ENCODE measurements at places on chromosomes 1 and 21.

DNA sequence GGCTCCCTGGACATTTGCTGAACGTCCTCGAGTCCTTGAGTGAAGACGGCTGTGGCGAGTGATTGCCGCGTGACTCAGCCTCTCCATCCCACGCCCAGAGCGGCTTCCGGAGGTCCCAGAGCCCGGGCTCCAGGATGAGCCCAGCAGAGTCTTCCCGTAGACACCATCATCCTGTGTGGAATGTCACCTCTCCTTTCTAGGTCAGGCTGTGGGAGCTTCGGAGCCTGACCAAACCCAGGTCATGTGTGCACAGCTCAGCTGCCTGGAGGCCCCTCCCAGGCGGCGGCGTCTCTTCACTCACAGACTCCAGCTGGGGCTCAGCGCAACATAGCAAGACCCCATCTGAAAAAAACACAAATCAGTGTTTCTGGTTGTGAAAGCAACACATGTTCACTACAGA is 38.2 kb downstream of the PRKCZ start:
- no peak for DNase-seq

GRCh38 chr1:117642963-117643362 is 37.1 kb downstream of the TENT5C start:
- DNase-seq = no peak

- DNase-seq = no peak
Observed at GRCh38 chr1:233253231-233253831, 42.2 kb downstream of the PCNX2 start.

DNA sequence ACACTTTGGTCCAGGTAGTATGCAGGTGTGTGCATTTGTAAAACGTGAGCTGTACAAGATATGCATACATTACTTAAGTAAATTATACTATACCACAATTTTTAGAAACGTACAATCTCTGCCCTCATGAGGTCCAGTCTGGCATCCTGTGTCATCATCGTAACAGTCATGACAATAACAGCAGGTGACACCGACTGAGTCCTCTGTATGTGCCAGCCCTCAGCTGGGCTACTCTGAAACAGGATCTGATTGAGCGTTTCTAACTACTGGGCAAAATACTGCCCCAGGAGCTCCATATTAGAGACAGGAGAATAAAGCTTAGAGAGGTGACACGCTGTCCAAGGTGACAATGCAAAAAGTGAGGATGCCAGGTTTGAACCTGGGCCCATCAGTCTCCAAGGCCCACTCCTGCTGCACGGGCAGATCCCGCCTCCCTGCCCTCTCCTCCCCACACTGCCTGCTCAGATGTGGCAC is 47.2 kb upstream of the ECE1 start:
- DNase-seq = no peak

- no peak for DNase-seq
Observed at GRCh38 chr21:20852866-20853265, 145.3 kb upstream of the NCAM2 start.

GRCh38 chr1:212013672-212014071 is 21.7 kb downstream of the INTS7 start:
- DNase-seq = no peak

GRCh38 chr1:7393136-7393535 is 378.0 kb upstream of the VAMP3 start:
- DNase-seq = no peak

DNA sequence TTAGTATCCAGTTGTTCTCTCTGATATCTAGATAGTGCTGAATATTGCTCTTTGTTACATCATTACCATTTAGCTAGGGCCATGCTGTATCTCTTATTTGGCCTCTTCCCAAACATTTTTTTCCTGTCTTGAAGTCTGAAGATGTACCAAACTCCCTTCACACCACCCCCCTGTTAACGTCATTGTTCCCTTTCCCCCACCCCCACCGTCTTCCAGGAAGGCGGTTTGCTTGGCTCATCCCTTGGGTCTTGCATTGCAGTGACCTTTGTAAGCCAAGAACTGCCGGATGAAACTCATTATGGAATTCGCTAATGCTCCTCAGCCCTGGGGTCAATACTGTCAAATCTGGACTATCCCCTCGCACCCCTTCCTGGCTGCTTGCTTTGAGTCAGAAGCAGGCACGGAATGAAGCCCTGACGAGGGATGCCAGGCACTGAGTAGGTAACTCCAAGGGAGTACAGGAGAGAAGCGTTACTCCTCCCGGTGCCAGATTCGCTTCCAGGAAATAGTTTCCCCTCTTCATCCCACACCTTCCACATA is 283.1 kb downstream of the TM2D1 start:
- no peak for DNase-seq

DNA sequence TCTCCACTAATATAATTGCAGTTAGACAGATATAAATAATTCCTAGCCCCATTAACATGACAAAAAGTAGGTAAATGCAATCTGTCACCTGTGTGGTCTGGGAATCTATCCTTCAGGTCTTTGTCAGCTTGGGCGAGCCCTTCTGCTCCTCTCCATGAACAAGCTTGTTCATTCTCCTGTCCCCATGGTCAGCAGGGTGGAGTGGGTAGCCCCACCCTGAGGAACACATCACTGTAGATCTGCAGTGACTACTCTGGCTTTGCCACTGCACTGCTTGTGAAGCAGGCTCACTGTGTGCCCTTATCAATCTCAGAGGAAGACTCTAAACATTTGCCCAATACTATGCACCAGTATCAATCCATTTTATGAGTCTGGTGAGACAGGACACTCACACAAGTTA is 279.0 kb downstream of the MATN1 start:
- DNase-seq = peak; percentile 21

Data from ecto neural progenitor cell (in vitro differentiated cells).